ENCODE measurements at places on chromosomes 6 and 20.

DNA sequence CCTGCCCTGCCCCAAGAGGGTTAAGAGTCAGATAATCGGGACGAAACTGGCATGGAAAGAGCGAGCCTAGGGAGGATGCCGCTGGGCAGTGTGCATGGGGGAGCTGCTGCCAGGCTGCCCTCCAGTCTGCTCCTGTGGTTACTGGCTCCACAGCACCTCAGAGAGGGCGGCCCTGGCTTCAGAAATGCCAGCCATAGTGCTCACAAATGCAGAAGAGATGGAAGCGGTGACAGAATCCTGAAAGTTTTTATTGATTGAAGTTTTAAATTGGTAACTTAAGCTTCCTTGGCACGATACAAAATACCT, 57.9 kb downstream of the VAPB start:
- DNase-seq: no peak

- no peak for DNase-seq
These were observed 50.7 kb upstream of the TOX2 start for GRCh38 chr20:43863821-43864544.

DNA sequence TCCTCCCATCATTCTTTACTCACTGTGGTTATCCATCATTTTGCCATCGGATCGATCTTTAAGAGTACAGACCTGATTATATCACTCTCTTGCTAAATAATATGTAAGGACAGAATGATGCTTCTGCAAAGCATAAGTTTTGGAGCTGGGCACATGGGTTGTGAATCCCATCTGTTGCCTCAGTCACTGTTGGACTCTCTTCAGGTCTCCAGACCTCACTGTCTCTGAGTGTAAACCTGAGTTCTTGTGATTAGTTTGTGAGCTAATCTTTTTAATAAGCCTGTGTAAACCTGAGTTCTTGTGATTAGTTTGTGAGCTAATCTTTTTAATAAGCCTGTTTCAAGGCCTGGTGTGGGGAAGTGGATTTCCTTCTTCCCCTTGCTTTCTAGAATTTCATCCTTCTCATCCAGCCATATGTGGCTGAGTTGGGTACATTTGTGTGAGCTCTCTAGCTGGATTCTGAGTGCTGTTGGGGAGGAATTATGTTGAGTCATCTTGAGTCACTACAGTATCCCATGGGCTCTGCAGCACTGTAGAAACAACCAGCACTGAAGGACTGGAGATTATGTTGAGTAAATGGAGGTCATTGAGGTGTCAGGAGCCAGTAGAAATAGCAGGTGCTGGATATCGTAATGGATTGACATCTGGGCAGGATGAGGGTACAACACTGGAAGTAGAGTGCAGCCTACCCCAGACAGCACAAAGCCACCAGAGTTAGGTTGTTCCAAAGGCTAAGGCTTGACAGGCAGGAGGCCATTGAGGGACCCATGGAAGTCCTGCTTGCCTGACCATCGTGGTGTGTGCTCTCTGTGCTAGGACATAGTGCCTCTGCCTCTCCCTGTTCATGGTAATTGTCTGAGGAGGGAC, 52.4 kb downstream of the SCAND1 start:
- no peak for DNase-seq

GRCh38 chr6:148027201-148027600, 315.4 kb upstream of the SASH1 start:
- DNase-seq: no peak

DNA sequence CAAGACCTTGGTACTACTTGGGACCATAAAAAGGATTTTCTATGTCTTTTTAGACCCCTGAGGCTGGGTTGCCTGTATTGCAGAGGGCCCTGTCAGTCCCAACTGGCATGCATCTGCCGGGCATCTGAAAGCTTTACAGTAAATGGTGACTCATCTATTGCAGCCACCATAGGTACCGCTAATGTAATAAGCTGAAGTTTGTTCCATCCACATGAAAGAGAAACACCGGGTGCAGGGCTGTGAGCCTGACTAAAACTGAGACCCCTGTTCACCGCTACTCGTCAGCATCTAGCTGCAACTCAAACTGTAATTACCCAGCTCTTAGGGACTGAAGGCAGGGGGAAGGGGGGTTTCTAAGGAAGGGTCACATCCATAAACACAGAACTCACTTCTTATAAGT, 49.5 kb downstream of the TRERF1 start:
- no peak for DNase-seq

GRCh38 chr6:138455746-138456400, 43.4 kb downstream of the NHSL1 start:
- DNase-seq: no peak

DNA sequence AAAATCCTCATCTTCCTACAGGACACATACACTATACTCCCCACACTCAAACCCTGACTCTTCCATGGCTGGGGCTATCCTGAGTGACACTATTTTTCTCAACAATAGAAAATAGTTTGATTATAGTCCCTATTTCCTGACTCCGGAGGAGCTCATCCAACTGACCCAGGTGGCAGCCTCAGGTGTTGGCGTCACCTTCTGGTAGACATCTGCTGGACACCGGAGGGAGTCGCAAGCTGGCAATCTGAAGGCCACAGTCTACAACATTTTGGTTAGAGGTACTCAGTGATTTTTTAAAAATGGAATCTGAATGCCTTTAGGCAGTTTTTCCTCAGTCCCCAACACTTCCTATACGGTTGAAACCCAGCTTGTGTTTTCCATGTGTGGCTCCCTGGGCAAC, 32.2 kb upstream of the OCSTAMP start:
- no peak for DNase-seq

DNA sequence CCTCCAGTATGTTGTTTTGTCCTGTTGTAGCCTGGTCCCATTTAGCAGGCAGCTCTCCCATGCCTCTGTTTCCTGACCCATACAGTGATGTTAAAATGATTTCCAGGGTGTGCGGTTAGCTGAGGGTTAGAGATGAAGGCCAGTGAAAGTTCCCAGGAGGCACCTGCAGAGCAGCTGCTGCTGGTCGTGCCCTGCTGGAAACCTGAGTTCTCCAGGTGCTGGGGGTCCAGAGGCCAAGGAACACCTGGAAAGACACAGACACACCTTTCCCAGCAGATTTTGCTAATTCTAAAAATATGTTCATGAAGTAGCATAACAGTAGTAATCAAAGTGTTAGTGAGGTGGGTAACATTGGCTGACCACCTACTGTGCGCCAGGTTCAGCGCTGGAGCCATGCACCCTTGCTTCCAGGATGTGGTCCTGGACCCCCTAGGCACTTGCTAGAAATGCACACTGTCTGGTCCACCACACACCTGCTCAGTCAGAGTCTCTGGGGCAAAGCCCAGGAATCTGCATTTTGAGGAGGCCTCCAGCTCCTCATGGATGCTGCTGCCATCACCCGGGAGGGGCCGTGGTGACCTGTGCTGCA, 118.7 kb downstream of the SYNDIG1 start:
- DNase-seq: no peak

DNA sequence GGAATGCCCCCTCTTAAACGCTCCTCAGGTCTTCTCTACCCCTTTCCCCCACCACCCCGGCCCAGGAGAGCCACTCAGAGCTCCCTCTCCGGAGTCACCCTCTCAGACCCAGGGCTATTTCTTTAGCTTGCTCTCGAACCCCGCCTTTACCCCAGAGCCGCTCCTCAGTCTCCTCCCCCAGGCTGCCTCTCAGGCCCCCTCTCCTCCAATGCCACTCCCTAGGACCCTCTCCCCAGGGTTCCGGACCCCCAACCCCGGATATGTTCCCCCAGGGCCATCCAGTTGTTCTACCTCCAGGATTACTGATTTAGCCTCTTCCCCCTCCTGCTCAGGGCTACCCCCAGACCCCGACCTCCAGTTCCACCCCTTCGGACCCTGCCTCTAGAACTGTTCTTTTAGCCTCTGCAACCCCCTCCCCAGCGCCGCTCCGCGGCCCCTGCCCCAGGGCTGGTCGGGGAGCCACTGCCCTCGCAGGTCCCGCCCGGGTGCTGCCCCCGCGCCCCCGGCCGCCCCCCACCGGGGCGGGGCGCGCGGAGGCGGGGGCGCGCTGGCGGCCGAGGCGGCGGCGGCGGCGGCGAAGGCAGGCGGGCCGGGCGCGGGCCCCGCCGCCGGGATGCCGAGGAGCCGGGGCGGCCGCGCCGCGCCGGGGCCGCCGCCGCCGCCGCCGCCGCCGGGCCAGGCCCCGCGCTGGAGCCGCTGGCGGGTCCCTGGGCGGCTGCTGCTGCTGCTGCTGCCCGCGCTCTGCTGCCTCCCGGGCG, at the start of gene MMP24:
Gene MMP24 (plus strand): TSS at position 565 of the 758 bp plus-strand sequence. CDS start 49 bp downstream, at position 614.
- DNase-seq: no peak

- no peak for DNase-seq
These were observed 227.0 kb upstream of the ECI2 start for GRCh38 chr6:4362326-4362725.

DNA sequence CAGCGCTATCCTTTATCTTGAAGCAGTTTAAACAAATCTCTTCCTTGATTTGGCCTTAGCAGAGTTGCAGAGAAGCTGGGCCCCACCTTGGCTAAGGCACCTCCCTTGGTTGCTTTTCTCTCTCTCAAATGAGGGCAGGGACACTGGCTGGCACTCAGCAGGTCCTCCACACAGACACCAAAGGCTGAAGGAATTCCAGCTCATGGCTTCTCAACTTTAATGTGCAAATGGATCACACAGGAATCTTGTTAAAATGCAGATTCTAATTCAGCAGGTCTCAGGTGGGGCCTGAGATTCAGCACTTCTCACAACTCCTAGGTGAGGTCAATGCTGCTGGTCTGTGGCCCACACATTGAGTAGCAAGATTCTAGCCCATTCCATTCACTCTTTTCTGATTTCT, 25.7 kb downstream of the RIMS4 start:
- DNase-seq: no peak

- DNase-seq: no peak
These were observed 23.6 kb upstream of the WFDC2 start for GRCh38 chr20:45445805-45446562.

- DNase-seq: no peak
These were observed 158.6 kb upstream of the PCSK2 start for GRCh38 chr20:17068084-17068711.

Data from activated CD8-positive, alpha-beta memory T cell treated with anti-CD3 and anti-CD28 coated beads for 1 hour (primary cell).